Breast epithelium (tissue), 4 donors: ENCODE measurements at places on chromosomes 4 and X. TPM values are rescaled to one million over a fixed set of nuclear protein-coding genes. Genes with fewer than 3 reads are reported as not detected.

DNA sequence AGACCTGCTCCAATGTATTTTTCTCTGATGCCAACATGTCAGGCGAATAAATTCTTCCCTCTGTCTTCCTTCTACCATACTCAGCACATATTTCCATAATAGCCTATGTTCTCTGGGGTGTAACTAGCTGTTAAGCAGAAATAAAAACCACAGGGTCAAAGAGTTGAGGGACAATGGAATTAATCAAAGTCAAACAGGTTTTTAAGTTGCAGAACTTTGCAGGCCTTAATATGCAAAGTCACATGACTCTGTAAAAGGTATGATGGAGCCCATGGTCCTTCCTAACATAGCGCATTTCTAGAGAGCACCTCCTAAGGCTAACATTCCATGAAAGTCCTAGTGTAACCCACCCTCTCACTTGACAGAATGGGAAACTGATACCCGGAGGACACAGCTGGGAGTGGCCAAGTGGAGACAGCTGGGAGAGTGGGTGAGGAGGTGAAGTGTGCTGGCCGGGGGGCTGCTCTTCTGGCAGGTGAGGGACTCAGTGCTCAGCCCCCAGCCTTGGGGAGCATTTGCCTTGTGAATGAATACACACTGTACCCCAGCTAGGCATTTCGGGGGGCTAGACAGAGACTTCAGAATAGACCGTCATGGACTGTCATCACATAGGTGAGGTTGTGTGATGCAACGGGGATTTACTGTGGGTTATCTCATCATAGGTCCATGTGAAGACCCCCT lies 8.4 kb upstream of the SORCS2 start:
- H3K4me1 ChIP-seq, result no peaks in the 10 kb centered on the region
- no peaks in the 10 kb centered on the region for H3K36me3 ChIP-seq
- DNase-seq, result no peak
- peaks cover 18% of the 10 kb centered on the region for H3K27me3 ChIP-seq
- no peak overlapping the region for H3K27ac ChIP-seq

- no peaks in the 10 kb centered on the region for H3K27me3 ChIP-seq
- H3K36me3 ChIP-seq, result no peaks in the 10 kb centered on the region
- H3K27ac ChIP-seq, result no peak overlapping the region
- DNase-seq, result no peak
Observed at GRCh38 chrX:133639726-133640125, 224.4 kb upstream of the GPC4 start.

The MAGEB2 gene
- not detected for total RNA-seq

The GPAT3 gene
- 7.6 TPM for total RNA-seq
